ENCODE measurements at places on chromosomes 7 and 10. TPM values are rescaled to one million over a fixed set of nuclear protein-coding genes. Genes with fewer than 3 reads are reported as not detected.

- no peak for DNase-seq
Measured at GRCh38 chr7:128374041-128374440, 12.6 kb upstream of the PRRT4 start.

- DNase-seq, result peak; percentile 62
Measured at GRCh38 chr10:49606981-49607535, 3.1 kb upstream of the SLC18A3 start.

GRCh38 chr7:129886818-129887186, 66.0 kb downstream of the UBE2H start:
- DNase-seq, result no peak

GRCh38 chr10:102117391-102118159, 2.6 kb downstream of the LDB1 start:
- DNase-seq, result peak; percentile 49

Gene CABCOCO1
- total RNA-seq, result not detected
